Stimulated activated naive CD4-positive, alpha-beta T cell (primary cell): ENCODE measurements at places on chromosomes 3 and 15.

GRCh38 chr3:41522612-41523011 is 323.3 kb downstream of the CTNNB1 start:
- no peak for DNase-seq

- DNase-seq, result no peak
Observed at GRCh38 chr3:17137321-17137826, 252.6 kb downstream of the PLCL2 start.

GRCh38 chr3:157023226-157023625 is 136.7 kb downstream of the CCNL1 start:
- DNase-seq, result no peak

DNA sequence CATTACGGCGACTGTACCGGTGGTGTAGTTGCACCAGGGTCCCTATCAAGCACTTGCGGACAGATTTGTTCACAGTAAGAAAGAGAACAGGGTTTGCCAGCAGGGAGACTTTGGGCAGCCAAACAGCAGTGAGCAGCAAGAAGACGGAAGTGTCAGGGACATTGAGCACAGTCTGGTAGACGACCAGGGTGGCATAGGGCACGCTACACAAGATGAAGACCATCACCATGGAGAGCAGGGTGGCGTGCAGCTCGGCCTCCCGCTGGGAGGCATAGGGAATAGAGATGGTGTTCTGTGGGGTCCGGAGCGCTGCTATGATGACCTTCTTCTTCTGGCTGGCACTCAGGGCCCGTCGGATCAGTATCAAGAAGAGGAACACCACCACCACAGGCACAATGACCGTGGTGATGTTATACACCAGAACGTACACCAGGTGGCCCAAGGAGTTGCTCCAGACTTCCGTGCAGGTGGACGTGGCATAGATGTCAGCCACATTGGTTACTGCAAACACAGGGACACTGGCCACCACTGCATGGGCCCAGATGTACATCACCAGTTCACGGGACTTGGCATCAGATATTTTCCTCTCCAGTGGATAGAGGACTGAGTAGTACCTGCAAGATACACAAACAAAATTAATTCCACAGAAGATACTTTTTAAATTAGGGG is 19.1 kb upstream of the FSIP1 start:
- DNase-seq, result no peak

- DNase-seq, result no peak
Observed at GRCh38 chr3:195083659-195084058, 187.3 kb downstream of the XXYLT1 start.

- DNase-seq, result no peak
Observed at GRCh38 chr3:85041001-85041400, 82.2 kb downstream of the CADM2 start.
